Activated CD4-positive, alpha-beta T cell treated with anti-CD3 and anti-CD28 coated beads for 48 hours (primary cell): ENCODE measurements at places on chromosomes 2 and 18.
A peak's percentile ranks its signal among the peaks of the same experiment; 100 is the strongest.

DNA sequence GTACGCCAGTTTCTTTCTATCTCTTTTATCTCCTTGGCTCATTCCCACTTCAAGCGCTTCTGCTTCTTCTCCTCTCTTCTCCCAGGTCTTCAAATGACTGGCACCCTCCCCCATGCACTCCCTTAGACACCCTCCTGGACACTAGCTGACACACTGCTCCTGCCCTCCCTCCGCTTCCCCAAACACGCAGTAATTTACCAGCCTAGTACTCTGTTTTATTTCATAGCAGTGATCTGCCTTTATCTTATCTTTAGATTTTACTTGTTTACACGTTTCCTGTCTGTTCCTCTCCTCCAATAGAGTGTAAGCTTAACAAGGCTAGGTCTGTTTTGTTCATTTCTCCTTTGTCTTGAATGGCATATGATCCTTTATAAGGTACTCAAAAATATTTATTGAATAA, 93.9 kb downstream of the SCN3A start:
- no peak for DNase-seq

DNA sequence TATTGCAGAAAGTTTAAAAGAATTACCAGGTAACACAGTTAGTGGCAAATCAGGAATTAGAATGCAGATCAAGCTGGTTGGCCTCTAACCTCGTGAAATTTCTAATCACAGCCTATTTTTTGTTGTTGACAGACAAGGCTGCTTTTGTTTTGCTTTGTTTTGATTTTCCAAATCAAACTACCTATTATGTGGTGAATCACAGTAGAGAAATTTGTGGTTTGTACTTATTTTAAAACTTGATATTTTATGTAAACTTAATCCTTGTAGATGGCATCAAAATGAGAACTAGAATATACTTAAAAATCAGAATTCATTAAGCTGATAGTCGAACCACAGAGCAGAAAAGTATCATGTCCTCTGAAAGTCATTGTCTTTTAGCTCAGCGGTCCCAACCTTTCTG, 258.1 kb downstream of the CTNNA2 start:
- no peak for DNase-seq

DNA sequence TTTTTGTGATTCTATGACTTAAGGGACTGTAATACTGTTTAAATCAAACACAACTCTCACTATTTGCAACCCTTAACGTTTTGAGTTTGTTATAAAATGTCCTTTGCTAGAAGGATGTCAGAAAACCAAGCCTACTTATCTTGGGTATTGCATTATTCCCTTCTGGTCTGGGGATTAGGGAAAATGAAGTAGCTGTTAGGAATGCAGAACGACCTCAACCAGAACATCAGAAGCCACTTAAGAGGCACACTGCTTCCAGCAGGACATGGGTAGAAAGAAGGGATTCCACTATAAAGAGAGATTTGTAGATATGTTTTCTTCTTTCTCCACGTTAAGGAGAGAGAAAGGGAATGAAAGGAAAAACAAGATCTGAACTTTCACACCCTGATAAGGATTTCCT, 101.2 kb downstream of the SETBP1 start:
- no peak for DNase-seq

DNA sequence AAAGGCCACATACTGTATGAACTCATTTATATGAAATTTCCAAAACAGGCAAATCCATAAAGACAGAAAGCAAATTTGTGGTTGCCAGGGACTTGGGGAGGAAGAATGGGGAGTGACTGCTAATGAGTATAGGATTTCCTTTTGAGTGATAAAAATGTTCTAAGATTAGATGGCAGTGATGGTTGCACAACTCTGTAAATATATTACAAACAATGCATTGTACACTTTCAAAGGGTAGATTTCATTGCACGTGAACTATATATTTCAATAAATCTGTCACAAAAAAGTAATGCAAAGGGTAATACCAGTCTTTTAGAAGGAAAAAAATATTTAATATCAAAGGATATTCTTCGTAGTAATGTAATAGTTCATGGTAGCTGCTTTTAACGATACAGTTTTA, 63.7 kb upstream of the PROKR1 start:
- DNase-seq, result no peak

DNA sequence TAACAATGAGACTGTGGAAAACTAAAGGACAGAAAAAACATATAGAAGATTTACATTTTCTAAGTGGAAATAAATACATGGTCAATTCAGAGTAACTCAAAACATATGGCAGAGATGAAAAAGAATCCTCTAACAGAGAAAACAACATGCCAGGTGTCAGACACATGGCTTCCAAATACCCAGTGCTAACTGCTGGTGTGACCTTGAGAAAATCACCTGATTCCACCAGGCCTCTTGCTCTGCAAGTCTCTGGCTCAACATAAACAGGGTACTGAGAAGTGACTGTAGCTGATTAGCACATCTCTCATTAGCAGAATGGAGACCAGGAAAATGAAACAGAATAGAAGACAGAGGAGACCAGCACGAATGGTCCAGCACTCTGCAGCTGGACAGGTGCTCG, 210.8 kb downstream of the HNMT start:
- DNase-seq, result no peak

DNA sequence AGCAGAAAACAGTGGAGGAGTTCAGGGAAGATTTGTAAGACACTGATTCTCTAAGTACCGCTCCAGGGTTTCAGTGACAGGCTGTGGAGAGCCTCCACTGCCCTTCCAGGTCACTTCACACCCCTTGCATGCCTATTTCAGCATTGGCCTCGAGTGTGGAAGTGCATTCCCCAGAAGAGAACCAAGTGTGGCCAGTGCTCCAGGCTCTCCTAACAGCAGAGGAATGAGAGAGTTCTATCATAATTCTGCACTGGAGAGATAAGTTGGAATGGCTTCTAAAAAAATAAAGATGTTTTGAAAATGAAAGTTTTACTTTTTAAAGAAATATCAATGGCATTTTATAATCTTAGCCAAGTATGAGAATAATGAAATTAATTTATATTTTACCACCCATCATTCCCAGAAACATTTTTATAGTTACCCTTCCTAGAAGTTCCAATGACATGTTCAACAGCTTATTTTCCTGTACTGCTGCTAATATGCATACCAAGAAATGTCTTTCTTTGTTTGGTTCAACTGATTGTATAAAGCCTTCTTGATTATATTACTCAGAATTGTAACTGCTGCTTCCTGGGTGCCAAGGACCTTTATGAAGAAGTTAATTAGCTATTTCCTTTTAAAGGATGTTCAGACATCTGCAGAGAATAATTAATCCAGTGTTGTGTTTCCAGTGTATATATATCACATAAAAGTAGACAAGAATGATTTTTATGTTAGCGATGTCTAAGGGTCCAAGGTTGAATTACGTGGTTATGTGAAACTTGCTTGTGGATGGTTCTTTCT, 61.0 kb upstream of the SERPINE2 start:
- no peak for DNase-seq

DNA sequence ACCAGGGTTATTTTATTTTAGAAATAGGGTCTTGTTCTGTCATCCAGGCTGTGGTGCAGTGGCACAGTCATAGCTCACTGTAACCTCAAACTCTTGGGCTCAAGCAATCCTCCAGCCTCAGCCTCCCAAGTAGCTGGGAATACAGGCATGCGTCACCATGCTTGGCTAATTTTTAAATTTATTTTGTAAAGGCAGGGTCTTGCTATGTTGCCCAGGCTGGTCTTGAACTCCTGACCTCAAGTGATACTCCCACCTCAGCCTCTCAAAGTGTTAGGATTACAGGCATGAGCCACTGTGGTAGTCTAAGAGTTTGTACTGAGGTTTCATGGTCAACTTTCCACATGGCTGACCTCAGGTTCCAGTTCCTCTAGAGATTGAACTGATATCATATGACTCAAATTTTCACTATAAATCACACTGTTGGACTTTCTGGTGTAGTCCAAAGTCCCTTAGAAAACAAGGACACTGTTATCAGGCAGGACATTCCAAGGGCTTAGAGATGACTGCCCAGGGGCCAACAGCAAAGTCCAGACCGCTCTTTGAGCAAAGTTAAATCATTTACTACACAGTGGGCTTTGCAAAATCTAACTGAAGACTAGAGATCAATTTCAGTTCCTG, 82.0 kb upstream of the MEX3C start:
- no peak for DNase-seq

GRCh38 chr2:21821672-21822227, 698.0 kb downstream of the TDRD15 start:
- no peak for DNase-seq

DNA sequence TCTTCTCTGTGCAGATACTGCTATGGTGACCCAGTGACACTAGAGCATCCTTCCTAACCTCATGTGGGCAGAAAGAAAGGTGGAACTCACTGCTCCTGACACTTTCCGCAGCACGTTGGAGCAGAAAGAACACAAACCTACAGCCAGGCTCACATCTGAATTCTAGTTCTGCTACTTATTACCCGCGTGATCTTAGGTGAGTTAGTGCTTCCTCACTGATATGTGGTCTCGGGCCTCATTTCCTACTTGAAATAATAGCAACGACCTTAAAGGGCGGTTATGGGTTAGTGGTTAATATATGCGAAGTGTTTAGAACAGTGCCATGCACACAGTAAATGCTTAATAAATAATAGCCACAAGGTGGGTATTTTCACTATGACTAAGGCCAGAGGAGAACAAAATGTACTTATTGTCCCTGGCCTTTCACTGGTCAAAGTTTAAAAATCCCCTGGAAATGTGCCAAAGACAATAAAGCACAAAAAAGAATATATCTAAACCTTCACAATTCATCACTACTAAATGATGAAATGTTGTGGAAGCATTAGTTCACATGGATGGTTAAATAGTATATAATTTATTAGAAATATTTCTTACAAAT, 66.6 kb downstream of the MYOM1 start:
- no peak for DNase-seq

- no peak for DNase-seq
These were observed 189.6 kb upstream of the TNP1 start for GRCh38 chr2:217049422-217049821.

DNA sequence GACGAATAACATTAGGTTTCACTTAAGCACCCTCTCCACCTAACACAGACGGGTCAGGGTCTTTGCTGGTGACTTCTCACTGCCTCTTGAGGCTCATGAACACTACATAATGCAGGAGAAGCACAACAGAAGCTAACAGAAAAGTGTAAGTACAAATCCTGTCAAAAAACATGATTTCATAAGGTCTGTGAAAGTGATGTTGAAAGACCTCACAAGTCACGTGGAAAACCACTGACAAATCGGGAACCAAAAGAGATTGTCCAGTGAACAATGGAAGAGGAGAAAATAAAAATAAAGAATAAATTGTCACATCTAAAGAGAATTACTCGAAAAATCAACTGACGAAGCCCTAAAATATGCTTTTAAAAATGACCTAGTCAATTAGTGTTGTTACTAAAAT, 14.0 kb downstream of the PSD4 start:
- no peak for DNase-seq

DNA sequence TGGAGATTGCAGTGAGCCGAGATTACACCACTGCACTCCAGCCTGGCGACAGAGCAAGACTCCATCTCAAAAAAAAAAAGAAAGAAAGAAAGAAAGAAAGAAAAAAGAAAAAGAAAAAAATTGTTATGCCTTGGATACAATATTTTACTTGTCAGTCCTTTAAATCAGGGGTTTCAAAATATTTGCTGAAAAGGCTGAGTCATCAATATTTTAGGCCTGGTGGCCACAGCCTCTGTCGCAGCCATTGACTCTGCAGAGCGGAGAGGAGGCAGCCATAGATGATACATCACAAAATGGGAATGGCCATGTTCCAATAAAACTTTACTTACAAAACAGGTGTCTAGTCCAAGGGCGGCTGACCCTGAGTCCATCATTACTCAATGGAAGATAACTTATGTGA, 314.8 kb upstream of the SALL3 start:
- DNase-seq, result no peak

DNA sequence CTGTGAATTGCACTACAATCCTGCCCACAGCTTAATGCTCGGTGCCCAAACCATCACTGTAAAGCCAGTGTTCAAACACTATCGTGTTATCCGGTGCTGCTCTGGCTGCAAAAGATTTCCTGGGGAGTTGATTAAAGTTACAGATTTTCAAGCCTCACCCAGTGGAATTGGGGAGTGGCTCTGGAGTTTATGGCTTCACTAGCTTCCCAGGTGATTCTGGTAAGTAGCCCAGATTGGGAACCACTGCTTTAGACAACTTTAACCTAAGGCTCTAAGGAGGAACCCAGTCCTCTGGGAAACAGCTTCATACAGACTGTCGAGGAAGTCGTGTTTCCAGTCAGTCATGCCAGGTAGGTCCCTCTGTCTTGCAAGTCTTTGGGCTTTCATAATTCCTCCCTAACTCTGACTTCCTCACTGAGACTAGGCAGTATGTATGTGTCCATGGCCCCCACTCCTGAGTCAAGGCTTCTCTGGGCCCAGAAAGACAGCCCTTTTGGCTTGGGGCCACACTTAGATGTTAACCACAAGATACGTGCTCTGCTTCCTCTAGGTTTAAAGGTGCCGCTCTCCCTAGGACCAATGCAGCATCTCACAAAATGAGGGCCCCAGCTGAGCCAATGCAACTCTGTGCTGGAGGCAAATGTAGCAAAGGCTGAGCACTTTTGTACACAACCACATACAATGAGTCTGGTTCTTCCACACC, 299.7 kb downstream of the PRKCE start:
- no peak for DNase-seq

GRCh38 chr2:185187421-185187820, 551.2 kb upstream of the FSIP2 start:
- DNase-seq, result no peak

- DNase-seq, result no peak
These were observed 101.8 kb downstream of the AKAIN1 start for GRCh38 chr18:5095239-5095638.

GRCh38 chr2:236653863-236654262, 84.2 kb downstream of the ACKR3 start:
- DNase-seq, result no peak

DNA sequence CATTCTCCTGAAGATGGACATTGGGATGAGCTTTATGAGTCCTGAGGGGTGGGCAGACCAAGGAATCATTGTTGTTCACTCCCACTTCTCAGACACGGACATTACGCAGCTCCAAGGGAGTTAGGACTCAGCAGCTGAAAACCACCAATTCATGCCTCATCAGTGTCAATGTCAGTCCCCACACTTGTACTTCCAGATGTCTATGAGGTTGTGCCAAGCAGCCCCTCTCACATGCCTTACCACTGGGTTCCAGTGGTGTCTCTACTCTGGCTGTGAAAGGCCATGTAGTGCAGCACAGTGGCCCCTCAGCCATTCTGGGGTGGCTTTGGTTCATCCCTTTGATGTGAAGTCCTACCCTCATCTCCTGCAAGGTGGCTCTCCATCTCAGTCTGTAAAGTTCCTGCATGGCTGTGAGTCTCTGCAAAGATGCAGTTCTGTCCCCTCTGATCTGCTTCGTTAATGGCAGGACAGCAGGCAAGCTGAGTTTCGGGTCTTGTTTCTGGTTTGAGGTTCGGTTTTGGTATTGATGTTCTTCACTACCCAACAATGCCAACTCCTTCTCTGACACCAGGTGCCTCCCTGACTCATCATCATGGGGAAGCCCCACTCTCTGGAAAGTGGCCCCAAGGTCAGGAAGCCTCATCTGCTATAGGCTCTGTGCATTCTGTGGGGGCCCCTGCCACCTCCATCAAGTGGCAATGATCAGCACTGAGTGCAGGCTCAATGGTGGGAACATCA, 14.0 kb upstream of the COL6A3 start:
- peak; percentile 91 for DNase-seq
